ENCODE measurements at places on chromosomes 5 and 9. TPM values are rescaled to one million over a fixed set of nuclear protein-coding genes. Genes with fewer than 3 reads are reported as not detected.
A peak's percentile ranks its signal among the peaks of the same experiment; 100 is the strongest.

NIM1K gene
- total RNA-seq: not detected

PCDH12 gene
- total RNA-seq: 0.05 TPM

MCTP1 gene
- 46.4 TPM for total RNA-seq

WNT8A gene
- total RNA-seq: not detected

ABITRAM gene
- 18.0 TPM for total RNA-seq

GRCh38 chr5:130164966-130165365, 260.7 kb downstream of the CHSY3 start:
- DNase-seq: peak; percentile 15

DNA sequence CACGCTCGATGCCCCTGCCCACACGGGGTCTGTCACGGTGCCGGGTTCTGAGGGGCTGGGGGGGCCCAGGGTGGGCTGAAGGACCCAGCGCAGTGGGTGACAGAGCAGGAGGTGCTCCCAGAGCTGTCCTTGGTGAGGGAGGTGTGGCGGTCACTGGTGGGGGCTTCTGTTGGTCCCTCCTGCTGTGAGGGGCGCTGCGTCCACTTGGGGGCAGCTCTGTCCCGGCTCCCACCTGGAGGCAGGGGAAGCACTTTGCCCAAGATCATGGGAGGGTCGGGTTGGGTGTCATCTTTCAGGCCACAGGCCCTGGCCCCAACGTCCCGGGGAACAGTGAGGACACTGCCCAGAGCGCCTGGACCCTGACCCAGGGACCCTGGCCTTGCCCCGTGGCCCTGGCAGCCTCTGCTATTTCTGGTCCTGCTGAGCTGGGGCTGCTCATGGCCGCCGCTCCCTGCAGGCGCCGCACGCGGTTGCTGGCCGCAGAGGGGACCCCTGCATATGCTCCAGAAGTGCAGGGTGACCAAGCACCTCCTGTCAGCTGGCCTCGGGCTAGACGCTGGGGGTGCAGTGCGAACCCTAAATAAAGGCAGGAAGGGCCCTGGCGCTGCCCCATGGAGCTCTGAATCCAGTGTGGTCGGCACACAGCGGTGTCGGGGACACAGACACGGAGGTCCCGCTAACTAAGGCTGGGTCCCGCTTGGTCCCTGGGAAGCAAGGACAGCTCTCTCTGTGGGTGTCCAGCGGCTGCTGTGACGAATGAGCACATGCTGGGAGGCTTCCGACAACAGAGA, 11.6 kb upstream of the RNU6ATAC start:
- DNase-seq: no peak

- DNase-seq: no peak
Observed at GRCh38 chr5:84036842-84037241, 316.2 kb upstream of the HAPLN1 start.

- no peak for DNase-seq
Observed at GRCh38 chr5:180341595-180341994, 11.5 kb downstream of the GFPT2 start.

GRCh38 chr9:135588371-135588770, 26.8 kb downstream of the PAEP start:
- no peak for DNase-seq

DNA sequence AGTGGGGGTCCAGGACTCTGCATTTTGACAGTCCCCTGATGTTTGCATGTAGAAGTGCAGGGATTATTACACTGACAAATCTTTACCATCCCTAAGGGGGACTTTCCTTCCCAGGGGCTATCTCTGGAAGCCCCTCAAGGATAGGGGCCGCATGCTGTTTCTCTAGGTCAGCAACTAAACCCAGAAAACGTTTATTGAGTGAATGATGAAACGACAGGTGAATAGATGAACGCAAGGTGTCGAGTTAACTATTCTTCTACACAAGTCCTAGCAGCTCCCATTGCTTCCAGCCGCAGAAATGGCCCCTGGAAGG, 281 bp upstream of the HSD17B4 start:
- DNase-seq: no peak

DNA sequence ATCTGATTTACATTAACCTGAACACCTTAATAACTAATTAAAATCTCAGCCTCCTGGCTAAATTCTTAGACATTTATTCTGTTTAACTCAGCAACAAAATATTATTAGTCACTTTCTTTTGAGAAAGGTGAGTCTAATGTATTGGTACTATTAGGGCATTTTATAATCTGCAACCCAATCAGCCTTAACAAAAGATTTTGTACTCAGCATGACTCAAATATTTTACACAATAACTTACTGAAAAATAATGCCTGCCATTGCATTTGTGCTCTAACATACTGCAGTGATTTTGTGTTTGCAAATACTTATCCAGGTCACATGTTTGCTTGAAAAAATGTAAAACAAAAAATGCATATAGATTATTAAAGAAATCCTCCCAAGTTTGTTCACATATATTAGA, 1129.9 kb downstream of the TAF11L14 start:
- DNase-seq: no peak

DNA sequence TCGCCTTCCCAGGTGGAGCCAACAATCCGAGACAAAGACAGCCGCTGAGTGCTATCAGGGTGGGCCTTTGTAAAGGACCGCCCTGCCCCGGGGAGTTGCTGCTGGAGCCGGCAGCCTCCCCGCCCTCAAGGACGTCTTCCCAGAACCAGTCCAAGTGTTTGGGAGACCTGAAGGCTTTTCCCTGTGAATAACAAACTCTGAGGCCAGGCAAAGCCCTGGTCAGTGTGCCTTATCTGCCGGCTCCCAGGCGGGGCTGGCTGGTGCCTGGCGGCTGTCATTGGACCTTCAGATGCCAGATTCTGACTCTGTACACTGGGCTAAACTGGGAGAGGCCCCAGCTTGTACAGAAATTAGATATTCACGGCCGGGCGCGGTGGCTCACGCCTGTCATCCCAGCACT, 2.1 kb downstream of the SLC9A3 start:
- DNase-seq: no peak

DNA sequence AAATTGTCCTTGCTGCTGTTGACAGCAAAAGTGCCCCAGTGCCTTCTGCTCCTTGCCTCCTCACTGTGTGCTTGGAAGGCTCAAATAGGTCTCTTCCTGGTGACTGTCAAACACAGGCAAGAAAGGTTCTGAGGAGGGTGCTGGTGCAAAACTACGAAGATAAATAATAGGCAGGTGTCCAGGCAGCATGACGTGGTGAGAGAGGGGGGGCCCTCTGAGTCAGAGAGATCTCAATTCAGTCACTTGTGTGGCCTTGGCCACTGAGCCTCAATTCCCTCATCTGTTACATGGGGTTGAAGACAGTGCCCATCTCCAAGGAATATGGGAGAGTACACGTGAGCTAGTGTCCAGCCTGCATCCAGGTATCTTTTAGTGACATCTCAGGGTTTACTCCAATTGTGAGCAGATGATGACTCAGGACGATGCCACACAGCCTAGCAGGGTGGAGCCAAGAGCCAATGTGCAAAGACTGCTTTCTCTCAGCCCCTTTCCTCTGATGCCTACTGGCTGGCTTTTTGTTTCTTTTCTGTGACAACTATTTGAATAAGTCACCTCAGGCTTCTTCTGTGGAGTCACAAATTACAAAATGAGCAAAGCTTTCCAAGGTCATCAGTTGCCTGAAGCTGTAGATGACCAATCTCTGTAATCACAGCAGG, 29.7 kb upstream of the SMIM32 start:
- no peak for DNase-seq

GRCh38 chr5:110161162-110161561, 471.4 kb downstream of the MAN2A1 start:
- DNase-seq: no peak

DNA sequence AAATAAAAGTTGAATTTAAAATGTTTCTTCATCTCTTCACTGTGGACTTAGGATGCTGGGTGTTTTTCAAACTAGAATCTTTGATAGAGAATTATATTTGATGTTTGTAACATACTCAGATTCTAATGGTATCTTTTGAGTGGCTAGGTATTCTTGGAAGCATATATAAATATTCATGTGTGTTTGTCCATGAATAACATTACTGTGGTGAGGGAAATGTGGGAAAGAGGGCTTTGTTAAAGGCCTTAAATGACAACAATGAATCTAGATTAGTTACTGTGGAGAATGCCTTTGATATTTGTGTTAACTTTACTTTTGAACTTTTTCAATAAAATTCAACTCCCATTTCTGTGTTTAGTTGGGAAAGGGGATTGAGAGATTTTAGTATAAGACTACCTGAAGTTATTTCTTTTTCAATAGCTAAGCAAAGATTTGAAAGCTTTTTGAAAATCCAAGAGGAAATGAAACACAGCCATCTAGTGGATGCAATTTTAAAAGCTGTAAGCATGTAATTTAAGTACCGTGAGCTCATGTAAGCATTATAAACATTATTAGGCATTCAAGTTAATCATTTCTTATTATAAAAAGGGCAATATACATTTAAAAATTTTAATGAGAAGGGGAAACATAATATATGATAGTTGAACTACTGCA, 69.6 kb downstream of the CCDC171 start:
- DNase-seq: no peak

GRCh38 chr9:131674425-131675421, 65.2 kb downstream of the RAPGEF1 start:
- DNase-seq: no peak

DNA sequence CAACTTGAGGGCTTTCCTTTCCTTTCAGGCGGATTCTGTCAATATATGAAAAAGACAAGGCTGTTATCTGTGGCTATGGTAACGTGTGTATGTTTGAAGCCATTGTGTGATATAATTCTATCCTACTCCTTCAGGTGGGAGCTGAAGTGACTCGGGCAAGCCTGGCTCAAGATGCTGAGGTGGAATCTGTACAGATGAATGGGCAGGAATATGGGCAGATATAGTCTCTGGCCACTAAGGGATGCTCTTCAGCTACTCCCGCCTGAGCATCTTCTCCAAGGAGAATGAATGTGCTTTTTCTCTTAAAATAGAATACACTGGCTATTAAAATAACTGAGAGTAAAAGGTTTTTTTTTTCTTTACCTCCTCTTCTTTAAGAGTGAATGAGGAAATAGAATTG, 244.8 kb downstream of the ADGRV1 start:
- no peak for DNase-seq

GRCh38 chr5:151881621-151882225, 42.9 kb downstream of the GLRA1 start:
- DNase-seq: no peak

GRCh38 chr9:85524531-85524930, 217.2 kb downstream of the AGTPBP1 start:
- no peak for DNase-seq

DNA sequence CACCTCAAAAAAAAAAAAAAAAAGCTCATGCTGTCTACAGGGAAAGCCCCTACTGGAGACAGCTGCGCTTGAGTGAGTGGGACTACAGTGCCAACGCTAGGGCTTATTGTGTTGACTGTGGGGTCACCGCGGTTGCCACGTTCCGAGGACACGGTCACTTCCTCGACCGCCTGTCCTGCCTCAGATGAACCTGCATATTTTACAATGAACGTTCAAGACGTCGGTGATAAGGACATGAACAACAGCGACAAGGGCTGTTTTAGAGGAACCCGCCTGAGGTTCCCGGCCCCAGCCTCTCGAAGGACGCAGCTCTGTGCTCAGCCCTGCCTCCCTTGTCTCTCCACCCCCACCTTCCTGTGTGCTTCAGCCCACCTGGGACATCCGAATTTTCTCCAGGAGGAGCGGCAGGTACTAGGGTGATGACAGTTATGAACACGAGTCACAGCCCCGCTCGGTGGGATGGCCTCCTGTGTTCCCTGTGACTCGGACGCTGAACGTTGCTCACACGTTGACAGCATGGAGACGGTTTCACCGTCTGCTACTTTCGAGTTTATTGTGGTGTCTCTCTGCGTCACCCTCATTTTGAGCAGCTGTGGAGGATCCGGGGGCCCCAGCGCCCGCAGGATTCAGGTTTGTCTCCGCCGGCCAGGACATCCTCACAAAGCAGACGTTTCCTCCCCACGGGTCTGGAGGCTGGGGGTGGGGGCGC, 11.3 kb upstream of the DIPK1B start:
- no peak for DNase-seq

- DNase-seq: no peak
Observed at GRCh38 chr5:82106207-82106606, 134.4 kb downstream of the ATG10 start.

DNA sequence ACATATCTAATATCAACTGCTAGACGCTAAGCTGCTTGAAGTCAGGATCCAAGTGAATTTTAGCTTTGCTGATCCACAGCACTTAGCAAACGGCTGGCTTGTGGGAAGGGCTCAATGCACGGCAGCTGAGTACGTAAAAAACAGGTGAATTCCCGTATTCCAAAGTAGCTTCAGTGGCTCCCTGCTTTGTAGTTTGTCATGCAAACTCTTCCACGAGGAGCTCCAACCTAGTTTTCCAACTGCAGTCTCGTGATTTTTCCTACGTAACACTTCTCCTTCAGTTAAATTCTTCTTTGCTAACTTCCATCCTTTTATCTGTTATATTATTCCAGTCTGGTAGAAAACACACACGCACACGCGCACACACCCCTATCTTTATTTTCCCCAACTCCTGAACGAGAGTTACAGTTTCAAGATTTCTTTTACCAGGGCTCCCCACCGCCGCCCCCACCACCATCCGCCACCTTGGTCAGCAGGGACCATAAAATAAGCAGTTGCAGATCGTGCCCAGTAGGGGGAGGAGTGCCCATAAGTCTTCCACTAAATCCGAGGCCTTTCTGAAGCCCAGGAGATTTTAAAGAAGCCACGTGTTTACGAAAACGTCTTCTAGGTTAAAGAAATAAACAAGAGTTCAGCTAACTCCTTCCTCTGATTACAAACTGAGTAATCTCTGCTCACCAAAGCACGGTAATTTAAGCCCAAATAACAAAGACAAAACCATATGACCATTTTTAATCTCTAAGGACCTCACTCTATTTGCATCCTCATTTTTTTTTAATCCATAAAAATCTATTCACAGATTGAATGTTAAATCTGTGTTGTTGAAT, 34.8 kb upstream of the TRIO start:
- DNase-seq: peak; percentile 92

DNA sequence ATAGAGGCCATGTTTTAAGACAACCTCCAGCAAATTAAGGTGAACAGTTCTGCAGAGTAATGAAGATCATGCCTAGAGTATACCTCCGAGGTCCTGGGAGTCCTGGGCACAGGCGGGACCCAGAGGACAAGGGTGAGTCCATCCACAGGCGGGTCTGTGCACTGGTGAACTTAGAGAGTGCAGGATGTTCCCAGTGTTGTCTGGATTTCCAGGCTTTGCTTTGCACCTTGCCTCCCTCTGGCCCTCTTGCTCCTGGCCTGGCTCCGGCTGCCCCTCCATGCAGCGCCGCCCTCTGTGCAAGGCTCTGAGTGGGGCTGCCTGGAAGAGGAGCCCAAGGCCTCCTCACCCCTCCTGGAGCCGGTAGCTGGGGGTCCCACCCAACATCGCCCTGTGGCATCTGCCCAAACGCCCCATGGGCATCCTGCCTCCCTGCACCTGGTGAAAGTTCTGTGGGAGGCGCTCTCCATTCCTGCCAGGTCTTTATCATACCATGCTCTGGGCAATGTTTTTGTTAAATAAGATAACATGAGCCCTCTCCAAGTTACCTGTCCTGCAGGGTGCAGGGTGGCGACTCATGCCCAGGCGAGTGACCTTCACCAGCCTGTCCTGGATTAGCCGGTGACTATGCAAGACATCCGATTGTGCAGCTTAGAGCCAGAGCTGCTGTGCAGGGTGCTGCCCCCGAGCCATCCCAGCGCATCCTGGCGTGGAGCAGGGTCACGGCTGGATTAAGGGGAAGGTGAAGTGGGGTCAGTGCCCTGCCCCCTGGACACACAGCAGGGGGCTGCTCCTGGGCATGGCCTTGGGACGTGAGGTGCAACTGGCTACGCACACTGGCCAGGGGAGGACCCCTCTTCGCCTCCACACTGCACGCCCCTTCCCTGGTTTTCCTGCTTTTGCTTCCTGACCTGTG, 41.3 kb upstream of the LPCAT1 start:
- DNase-seq: no peak

Measured in NCI-H460 (cell line).